ENCODE measurements at places on chromosomes 3 and 15.

- DNase-seq: no peak
Measured at GRCh38 chr3:129746629-129747028, 140.2 kb upstream of the PLXND1 start.

- no peak for DNase-seq
Measured at GRCh38 chr15:69896606-69897005, 201.1 kb downstream of the TLE3 start.

GRCh38 chr3:8627201-8627940, 17.2 kb downstream of the SSUH2 start:
- DNase-seq: no peak

- DNase-seq: peak; percentile 25
Measured at GRCh38 chr3:115922681-115923347, 299.5 kb downstream of the GAP43 start.

DNA sequence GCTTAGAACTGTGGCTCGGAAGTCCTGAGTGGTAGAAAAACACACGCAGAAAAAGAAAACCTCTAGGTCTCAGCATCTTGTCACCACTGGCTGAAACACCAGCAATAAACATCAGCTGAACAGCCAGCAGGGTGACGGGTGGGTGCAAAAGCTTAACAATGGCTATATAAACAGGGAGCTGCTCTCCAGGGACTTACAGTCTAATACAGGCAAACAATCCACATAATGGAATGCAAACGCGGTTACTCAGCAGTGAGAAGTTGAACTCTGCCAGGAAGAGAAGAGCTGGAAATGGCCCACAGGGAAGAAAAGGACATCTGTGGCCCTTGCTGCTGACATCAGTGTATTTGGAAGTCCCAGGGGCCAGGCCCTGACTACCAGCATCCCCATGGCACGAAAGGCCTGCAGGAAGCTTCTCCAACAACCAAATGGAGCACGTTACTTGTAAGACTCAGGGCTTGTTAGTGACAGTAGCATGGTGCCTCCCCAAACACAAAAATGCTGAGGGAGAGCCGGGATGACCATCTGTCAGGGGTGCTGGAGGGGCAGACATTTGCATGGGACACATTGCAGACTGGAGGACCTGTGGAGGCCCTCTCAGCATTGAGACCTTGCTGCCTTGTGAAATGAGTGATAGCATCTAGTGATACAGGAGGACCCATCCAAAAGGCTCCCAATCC, 3.0 kb downstream of the HEG1 start:
- no peak for DNase-seq

DNA sequence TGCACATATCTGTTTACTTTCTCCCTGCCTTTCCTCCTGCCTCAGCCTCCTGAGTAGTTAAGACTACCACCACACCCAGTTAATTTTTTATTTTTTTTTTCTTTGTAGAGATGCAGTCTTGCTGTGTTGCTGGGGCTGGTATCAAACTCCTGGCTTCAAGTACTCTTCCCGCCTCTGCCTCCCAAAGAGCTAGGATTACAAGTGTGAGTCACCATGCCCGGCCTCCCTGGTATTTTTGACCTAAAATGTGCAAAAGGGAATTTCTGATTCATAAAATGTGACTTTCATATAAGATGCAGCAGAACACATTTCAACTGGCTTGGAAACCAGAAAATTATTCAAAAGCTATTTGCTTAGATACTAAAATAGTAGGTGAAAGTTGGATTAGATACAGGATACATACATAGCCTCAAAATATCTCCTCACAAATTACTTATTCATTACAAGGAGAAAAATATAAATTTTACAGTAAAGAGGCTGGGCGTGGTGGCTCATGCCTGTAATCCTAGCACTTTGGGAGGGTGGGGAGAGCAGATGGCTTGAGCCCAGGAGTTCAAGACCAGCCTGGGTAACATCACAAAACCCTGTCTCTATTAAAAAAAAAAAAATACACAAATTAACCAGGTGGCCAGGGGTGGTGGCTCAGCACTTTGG, 32.0 kb downstream of the MAP4 start:
- DNase-seq: no peak

DNA sequence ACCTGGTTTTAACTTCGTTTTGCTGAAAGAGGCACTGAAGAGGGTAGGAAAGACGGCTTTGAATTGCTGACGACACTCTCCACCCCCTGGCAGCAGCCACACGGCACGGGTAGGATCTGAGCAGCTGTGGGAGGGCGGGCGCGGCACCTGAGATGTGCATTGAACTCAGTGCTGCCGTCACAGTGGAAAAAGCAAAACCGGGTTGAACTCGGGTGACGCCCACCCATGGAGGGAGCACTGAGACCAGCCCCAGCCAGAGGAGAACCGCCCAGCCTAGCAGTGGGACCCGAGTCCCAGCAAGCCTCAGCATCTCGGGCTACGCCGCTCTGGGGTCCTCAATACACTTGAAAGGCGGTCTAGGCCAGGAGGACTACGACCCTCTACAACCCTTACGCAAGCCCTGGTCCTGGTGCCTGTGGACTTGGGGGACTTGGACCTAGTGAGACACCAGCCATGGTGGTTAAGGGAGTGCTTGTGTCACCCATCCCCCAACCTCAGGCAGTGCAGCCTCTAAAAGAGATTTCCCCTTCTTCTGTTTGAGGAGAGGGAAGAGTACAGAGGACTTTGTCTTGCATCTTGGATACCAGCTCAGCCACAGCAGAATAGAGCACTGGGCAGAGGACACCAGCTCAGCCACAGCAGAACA, 50.0 kb upstream of the RPL35A start:
- no peak for DNase-seq

- DNase-seq: no peak
Measured at GRCh38 chr15:93066834-93067648, 22.0 kb downstream of the RGMA start.

GRCh38 chr3:108102420-108103039, 11.7 kb upstream of the CD47 start:
- no peak for DNase-seq

GRCh38 chr3:152264378-152264777, 4.4 kb upstream of the MBNL1 start:
- DNase-seq: no peak

DNA sequence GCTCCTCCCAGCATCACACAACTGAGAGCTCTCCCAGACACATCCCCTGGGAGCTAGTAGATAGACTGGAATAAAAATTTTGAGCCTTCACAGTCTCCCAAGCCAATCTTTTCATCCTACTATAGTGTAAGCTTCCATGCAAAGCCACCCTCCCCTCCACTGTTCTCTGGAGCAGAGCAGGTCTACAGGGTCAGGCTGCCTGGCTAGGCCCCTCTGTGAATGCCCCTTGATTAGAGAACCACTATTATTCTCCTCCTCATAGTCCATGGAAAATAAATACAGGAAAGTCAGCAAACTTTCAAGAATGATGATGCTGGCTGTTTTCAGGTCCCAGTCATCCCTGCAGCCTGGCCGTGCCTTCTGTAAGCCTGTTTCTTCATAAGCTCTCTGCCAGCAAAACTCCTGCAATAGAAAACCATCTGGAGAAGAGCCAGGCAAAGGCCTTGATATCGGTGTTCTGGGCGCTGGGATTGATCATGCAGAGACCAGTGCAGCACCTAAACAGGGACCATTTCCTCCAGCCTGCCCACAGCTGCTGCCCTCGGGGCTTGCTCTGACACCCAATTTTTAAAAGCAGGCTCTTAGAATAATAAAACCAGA, 51.7 kb downstream of the CRYGS start:
- peak; percentile 60 for DNase-seq

DNA sequence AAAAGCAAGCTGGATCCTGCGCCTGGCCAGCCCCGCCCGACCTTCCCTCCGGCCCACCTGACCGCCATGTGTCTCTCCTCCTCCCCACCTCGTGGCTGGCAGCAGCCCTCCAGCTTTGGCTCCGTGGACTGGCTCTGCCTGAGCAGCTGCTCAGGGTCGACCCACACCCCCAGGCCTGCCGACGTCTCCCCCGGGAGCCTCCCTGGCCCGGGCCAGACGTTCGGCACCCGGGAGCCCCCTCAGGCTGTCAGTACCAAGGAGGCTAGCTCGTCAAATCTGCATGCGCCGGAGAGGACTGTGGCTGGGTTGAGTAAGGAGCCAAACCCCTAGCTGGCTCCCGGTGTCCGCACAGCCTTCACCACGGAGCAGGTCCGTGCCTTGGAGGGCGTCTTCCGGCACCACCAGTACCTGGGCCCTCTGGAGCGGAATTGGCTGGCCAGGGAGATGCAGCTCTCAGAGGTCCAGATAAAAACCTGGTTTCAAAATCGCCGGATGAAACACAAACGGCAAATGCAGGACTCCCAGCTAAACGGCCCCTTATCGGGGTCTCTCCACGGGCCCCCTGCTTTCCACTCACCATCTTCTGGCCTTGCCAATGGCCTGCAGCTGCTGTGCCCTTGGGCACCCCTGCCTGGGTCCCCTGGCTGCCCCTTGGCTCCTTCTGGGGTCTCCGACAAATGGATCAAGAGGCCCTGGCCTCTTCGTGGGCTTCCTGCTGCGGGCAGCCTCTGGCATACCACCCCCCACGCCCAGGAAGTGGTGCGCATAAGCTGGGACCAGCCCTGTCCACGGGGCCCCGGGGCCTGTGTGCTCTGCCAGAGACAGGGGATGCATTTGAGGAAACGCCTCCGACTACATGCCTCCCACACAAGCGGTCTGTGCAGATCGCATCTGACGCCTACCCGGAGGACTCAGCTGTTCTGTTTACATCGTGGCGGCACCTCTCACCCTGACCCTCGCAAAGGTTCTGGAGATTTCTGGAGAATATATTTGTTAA, 345.0 kb downstream of the ZNF385D start:
- no peak for DNase-seq

GRCh38 chr3:128775906-128776542, 50.0 kb downstream of the RAB7A start:
- DNase-seq: no peak

GRCh38 chr3:128873244-128874022, 6.0 kb upstream of the ACAD9 start:
- DNase-seq: no peak

- no peak for DNase-seq
Measured at GRCh38 chr3:59734061-59734460, 684.2 kb upstream of the CFAP20DC start.

- no peak for DNase-seq
Measured at GRCh38 chr3:149623824-149624223, 34.0 kb downstream of the WWTR1 start.

DNA sequence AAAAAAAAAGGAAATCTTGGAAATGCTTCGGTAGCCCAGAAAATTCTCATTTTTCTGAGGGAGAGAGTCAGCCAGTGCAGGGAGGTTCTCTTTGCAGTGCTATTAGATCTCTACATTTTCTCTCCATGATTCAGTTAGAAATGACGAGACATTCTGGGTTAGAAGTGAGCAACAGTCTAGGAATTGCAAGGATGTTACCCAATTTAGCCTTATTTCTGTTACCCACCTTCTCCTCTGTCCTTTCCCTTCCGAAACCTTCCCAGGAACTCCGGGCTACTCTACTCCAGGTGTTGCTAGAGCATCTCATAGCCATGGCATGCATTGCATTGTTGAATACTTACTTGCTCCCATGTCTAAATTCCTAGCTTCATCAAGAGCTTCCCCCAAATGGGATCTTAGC, 106.8 kb downstream of the EDEM1 start:
- no peak for DNase-seq

- peak; percentile 1 for DNase-seq
Measured at GRCh38 chr3:59017617-59017984, 32.2 kb downstream of the CFAP20DC start.

DNA sequence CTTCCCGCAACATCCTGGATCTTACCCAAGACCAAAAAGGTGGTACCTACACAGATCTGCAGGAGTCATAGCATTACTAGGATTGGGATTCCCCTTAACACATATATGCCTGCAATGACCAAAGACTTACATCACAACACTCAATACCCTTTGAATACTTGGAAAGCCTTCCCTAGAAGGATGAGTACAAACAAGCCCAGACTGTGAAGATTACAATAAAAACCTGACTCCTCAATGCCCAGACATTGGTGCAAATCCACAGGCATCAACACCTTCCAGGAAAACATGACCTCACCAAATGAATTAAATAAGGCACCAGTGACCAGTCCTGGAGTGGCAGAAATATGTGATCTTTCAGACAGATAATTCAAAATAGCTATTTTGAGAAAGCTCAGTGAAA, 326.8 kb downstream of the TBL1XR1 start:
- no peak for DNase-seq

GRCh38 chr15:40891810-40892446, 2.3 kb upstream of the VPS18 start:
- no peak for DNase-seq

- DNase-seq: no peak
Measured at GRCh38 chr15:68668926-68669600, 90.3 kb downstream of the CORO2B start.

All from NCI-H1694 (cell line).